ENCODE measurements at places on chromosomes 11 and 22. TPM values are rescaled to one million over a fixed set of nuclear protein-coding genes. Genes with fewer than 3 reads are reported as not detected.

OSM gene
- total RNA-seq: not detected

OR51E2 gene
- not detected for total RNA-seq

- H3K4me1 ChIP-seq: no peaks in the 10 kb centered on the region
- DNase-seq: no peak
- no peaks in the 10 kb centered on the region for H3K36me3 ChIP-seq
- H3K27ac ChIP-seq: no peak overlapping the region
- no peak overlapping the region for H3K4me3 ChIP-seq
Observed at GRCh38 chr11:91513734-91514133, 710.9 kb upstream of the FAT3 start.

- no peak overlapping the region for H3K4me3 ChIP-seq
- H3K36me3 ChIP-seq: no peaks in the 10 kb centered on the region
Observed at GRCh38 chr11:46999217-46999616, 62.7 kb downstream of the CSTPP1 start.

DNA sequence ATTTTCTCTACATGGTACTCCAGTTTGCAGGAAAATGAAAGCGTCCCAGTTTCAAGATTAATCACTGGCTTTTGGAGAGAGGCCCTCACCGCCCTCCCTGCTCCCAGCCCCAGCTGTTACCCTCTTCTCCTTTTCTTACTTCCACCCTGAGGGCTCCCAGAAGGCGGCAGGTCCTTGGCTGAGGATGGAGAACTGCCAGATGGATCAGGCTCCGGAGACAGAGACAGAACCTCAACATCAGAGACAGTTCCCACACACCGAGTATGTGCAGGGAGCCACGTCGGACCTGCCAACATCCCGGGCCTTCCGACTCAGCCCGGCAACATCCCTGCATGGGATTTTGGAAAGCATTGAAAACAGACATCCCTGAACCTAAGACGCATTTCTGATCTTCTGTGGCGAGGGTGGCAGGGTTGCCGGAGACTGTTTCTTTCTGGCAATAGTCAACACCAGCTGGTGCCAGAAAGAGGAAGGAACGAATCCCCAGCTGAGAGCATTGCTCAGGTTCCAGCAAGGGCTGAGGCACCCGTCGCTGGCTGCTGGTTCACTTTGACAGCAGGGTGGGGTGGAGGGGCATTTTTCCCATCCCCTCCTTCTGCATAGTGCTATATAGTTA lies 467.1 kb downstream of the MIAT start:
- DNase-seq: no peak
- H3K27ac ChIP-seq: no peak overlapping the region
- H3K36me3 ChIP-seq: no peaks in the 10 kb centered on the region
- H3K4me3 ChIP-seq: no peak overlapping the region

DNA sequence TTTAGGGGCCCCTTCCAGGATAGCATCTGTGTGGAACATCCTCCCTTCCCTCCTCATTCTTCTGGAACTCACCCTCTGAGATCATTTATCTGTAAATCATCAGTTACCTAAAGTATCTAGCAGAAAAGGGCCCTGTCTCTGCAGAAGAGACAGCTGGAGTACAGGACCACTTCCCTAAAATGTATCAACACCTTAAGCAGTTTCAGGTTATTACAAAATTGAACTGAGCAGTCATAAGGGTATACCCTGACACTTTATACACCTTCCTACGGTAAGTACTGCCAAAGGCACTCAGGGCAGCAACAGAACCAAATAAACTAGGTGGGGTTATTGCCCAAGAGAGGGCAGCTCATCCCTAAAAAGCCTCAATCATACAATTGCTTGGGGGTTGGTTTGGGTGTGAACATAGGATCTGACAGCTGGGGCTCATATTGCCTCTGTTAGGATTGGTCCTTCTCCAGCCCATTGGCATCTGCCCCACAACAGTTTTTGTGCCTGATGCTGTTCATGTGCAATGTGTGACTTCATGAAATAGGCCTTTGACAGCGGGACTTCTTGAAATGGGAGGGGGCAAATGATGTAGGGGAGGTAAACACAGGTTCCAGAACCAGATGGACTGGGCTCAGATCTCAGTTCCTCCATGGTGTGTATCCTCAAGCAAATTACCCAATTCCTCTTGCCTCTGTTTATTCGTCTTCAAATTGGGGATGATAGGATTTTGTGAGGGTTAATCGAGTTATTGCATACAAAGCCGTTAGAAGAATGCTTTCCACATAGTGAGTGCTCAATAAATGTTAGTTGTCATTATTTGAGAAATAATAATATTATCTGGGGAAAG lies 2.9 kb downstream of the POU2AF3 start:
- no peaks in the 10 kb centered on the region for H3K36me3 ChIP-seq
- no peak for DNase-seq
- H3K27ac ChIP-seq: no peak overlapping the region
- no peak overlapping the region for H3K4me3 ChIP-seq
